Activated naive CD4-positive, alpha-beta T cell treated with anti-CD3 and anti-CD28 coated beads, Interleukin-2, amount 10 ng/mL, durations not matched to agents 7 days and 5 days (primary cell): ENCODE measurements at places on chromosomes 5 and 9.

DNA sequence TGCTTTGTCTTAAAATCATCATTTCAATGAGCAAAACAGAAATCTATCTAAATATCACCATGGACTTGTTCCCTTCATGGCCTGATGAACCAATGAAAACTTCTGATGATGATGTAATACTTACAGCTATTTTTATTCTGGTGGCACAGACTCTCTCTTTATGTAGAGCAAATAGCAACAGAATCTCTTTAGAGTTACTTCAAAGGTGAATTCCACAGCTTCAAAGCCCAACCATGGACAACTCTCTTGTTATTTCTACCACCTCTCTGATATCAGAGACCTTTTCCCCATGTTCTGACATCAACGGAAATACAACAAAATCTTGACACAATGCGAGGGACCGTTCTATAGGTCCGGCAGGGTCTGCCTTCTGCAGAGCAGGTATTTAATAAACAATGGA, 70.1 kb downstream of the RETREG1 start:
- no peak for DNase-seq

DNA sequence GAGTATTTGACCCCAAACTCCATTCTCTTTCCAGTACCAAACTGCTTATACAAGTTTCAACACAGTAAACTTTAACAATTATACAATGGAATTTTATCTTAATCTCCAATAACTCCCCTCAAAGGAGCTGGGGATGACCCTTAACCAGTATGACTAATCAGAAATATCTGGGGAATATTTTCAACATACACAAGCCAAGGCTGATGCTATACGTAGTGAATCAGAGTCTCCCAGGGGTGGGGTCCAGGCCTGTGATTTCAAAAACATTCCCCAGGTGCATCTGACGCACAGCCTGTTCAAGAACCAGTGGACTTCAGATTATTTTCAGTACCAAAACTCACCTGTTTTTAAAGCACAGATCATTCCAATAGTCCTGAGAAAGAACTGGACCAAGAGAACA, 11.8 kb upstream of the SEMA5A start:
- DNase-seq, result no peak

DNA sequence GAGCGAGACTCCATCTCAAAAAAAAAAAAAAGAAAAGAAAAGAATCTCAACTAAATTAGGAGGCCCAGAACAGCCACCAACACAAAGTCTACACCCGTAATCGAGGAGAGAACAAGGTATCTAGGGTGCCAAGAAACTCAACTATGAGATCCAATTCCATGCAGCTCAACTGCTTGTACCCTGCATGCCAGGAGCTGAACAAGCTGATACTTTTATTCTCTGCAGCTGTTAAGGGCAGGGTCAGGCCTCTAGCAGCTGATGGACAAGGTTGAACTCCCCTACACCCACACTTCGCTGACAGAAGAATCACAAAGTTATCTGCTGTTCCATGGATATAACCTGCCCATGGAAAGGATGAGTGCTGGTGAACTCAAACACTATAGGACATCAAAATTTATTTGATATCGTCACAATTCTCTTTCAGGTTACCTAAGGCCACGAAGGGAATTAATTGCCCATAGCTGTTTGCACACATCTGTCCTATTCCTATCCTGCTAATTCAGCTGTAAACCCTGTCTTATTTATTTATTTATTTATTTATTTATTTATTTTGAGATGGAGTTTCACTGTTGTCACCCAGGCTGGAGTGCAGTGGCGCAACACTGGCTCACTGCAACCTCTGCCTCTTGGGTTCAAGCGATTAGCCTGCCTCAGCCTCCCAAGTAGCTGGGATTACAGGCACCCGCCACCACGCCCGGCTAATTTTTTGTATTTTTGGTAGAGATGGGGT, 20.7 kb downstream of the UBAP2 start:
- DNase-seq, result no peak

DNA sequence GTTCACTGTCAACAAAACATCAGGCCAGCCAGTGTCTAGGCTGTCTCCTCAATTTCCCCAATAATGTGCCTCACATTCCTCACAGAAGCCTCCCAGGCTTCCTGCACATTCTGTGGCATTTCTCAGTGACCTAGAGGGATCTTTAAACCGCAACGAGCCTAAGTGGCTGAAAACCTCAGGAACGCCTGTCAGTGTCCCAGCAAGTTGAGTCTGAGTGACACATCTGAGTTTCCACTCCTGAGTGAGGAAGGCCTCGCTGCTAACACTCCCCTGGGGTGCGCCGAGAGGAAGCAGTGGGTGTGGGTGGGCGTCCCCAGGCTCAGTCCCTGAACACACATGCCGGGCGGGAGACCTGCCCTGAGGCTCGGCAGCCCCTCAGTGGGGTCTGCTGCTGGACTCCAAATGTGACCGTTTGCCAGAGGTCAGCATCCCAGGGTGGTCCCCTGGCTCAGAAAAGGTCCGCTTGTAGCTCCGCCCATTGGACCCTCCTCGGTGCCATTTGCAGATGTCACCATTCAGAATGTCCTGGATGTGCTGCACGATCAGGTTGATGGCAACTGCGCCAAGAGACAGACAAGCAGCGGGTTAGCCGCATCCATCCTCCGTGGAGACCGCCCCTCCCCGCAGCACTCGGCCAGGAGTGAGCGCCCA, 6.3 kb downstream of the UCK1 start:
- no peak for DNase-seq

DNA sequence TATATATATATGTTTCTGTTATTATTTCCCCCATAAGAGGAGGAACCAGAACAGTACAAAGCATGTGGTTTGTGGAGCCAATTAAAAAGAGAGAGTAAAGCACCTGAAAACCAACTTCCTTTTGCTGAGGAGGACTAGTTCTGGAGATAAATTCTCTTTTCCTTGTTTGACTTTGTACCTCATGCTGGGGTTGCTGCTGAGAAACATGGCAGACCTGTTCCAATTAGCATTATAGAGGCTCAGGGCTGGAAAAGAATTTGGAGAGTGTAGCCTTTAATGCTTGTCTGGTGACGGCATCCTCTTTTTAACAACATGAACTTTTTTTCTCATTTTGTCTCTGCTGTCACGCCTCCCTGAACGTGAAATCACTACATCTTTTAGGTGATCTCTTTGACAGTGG, 32.8 kb upstream of the NMUR2 start:
- no peak for DNase-seq

DNA sequence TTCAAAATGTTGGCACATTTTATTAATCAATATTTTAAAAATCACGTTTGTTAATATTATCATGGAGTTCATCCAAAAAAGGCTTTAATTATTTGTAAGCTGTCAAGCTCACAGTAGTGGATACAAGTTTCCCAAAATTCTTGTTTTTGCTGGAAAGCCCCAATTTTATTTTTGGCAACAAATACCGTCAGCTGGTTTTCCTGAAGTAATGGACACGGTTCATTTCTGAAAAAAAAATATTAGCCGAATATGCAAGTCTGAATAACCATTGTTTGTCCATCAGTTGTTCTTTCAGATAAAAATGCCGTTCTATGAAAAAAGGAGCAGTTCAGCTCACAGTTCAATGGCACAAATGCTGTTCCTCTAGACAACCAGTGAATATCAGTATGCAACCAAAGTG, 101.5 kb upstream of the RAI14 start:
- no peak for DNase-seq

GRCh38 chr5:80712919-80713318, 58.1 kb upstream of the DHFR start:
- no peak for DNase-seq

DNA sequence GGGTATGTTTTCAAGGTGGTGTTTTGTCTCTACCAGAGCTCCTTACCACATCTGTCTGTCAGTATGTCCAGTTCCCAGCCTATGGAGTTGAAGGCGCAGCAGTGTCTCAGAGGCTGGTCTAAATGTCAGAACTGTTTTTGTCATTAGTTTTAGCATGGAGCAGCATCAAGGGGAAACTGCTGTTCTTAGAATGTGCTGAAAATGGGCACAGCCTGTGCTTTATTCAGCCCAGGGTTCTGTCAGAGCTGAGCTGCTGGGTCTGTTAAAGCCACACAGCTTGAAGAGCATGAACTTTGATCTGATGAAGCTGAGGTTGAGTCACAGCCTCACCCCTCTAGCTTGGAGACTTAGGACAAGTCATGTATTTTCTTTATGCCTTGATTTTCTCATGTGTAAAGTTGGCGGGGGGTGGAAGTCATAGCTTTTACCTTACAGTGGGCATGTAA, 71.9 kb downstream of the RALGPS1 start:
- peak; percentile 57 for DNase-seq

GRCh38 chr9:112554516-112554915, 67.9 kb downstream of the KIAA1958 start:
- no peak for DNase-seq

DNA sequence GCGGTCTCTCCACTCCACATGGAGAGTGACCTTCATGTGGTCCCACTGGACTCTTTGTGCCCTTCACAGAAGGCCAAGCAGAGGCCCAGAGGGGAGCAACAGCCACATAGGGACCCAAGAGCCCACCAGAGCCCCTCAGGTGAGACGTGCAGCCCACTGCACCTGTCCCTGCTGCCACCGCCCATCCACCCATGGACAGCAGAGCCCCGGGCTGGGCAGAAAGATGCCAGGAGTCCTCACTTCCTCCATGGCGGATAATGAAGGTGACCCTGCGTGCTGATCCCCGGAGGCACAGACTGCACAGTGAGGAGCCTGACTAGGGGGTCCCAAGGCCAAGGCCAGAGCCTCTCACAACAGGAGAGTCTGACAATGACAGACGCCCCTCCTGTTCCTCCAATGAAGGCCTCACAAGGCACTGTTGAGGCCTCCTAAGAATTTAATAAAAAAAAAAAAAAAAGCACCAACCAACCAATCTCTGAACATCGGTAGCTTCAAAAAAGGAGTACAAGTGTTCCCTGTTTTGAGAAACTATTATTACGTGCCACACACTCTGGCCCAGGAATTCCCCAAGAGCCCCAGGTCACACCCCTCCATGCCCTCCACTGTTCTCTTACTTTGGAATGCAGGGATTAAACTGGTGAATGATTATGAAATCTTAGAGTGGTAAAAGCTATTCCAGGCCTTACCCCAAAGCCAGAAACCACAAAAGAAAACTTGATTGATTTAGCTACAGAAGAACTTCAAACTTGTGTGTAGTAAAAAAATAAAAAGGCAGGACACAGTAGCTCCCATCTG, 2.8 kb upstream of the PPP1R26 start:
- DNase-seq, result no peak

GRCh38 chr9:6068983-6069382, 53.6 kb upstream of the RANBP6 start:
- peak; percentile 39 for DNase-seq

DNA sequence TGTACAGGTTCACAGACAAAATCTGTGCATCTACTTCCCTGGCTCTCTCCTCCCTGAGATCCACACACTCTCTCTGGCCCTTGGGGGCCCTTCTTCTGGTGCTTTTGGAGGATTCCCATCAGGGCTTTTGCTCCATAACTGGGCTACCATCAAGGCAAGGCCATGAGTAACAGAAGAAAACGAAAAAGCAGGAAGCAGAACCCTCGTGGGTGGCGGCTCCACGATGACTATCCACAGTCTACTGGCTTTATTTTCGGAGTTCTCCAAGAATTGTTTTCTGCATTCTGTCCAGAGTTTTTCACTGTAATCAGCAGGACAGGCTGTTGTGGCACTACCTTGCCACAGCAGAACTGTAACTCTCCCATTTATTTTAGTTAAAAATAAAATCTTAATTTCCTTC, 19.9 kb downstream of the PNPLA7 start:
- no peak for DNase-seq

- DNase-seq, result no peak
Observed at GRCh38 chr5:83802686-83803085, 82.0 kb upstream of the HAPLN1 start.

GRCh38 chr9:34611811-34612787, at the start of gene RPP25L:
TSS of gene RPP25L (minus strand) at chr9:34612097. CDS start at chr9:34611296, 801 bp downstream.
- DNase-seq, result peak; percentile 88

DNA sequence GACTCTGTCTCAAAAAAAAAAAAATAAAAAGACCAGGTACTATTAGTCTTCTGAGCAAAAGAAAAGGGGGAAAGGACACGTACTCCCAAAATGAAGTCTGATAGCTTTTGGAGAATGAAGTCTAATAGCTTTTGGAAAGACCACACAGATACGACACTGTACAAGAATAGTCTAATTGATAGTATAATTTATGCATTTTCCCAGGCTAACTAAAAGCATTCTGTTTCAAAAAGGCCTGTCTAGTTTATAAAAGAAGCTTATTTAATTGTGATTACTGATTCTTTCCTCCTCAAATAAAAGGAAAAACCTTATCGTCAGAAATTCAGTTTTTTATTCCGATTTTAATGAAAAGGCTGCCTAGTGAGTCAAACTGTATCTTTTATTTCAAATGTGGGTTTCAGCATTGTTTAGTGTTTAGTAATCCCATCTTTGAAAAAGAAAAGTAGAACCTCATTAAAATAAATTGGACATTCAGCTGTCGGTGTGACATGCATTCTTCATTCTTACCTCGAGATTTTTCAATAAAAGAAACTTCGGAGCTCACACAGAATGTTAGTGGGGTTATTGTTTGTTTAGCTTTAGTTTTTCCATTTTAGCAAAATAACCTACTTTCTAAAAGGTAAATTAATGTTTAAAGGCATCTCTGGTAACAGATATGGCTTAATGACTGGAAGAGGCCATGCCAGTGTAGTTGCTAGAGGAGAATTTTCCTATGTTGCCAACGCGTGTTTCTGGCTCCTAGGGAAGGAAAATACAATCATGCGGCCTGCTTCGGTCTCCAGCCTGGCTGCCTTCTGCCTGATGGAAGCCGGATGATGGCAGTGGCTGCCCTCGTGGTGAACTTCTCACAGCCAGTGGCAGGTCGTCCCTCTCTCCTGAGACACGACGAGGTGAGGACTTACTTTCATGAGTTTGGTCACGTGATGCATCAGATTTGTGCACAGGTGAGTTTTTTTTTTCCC, 70.0 kb downstream of the NLN start:
- DNase-seq, result no peak

DNA sequence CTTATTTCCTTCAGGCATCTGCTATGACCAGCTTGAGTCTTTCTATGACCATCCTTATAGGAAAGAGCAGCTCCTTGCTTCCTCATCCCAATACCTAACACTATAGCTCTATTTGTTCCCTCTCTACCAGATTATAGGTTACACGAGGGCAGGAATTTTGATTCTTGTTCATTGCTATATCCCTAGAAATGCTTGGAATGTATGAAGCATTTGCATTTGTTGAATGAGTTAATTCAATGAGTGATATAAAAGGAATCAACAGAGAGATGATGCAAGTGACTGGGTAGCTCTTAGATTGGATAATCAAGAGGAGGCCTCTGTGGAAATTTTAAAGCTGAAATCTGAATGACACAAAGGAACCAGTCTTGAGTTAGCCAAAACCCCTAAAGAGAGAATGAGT, 13.9 kb downstream of the ZCCHC9 start:
- no peak for DNase-seq

- DNase-seq, result no peak
Observed at GRCh38 chr5:116303340-116303739, 218.5 kb downstream of the COMMD10 start.

DNA sequence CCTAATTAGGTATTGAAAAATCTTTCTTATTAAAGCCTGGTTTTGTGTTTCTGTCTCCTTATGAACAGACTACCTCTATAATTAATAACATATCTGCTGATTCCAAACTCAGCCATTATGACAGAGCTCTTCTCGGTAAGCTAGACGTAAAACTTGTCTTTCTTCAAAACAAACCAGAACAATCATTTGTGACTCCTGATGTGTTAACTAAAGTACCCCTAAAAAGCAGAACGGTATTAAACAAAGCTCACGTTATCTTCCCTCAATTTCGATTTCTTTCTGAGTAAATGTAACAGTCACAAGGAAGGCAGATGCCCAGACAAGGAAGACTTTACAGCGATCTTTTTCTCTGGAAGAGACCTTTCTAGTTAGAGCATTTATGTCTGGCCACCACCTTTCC, 1.8 kb downstream of the SEMA5A start:
- DNase-seq, result no peak
